LNCaP clone FGC (cell line): ENCODE measurements at places on chromosomes 7 and 10.
A peak's percentile ranks its signal among the peaks of the same experiment; 100 is the strongest.

DNA sequence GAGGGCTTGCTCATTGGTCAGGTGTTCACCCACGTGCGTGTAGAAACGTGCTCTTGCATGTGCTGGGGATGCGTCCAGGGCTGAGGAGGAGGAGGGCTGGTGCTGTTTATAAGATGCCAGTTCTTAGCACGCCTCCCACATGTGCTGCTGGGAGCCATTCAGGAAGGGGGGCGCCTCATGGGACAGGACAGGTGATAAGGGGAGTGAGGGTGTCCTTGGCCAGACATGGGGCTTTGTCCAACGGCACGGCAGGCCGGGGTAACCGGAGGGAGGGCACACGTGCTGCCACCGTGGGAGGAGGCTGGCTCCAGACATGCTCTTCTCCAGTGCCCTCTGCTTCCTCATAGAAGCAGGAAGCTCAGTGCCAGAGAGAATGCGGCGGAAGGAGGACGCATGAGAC is 150.0 kb downstream of the ZMYND11 start:
- no peak for DNase-seq

- peak; percentile 8 for DNase-seq
Observed at GRCh38 chr7:106793015-106793975, 71.8 kb upstream of the PIK3CG start.

DNA sequence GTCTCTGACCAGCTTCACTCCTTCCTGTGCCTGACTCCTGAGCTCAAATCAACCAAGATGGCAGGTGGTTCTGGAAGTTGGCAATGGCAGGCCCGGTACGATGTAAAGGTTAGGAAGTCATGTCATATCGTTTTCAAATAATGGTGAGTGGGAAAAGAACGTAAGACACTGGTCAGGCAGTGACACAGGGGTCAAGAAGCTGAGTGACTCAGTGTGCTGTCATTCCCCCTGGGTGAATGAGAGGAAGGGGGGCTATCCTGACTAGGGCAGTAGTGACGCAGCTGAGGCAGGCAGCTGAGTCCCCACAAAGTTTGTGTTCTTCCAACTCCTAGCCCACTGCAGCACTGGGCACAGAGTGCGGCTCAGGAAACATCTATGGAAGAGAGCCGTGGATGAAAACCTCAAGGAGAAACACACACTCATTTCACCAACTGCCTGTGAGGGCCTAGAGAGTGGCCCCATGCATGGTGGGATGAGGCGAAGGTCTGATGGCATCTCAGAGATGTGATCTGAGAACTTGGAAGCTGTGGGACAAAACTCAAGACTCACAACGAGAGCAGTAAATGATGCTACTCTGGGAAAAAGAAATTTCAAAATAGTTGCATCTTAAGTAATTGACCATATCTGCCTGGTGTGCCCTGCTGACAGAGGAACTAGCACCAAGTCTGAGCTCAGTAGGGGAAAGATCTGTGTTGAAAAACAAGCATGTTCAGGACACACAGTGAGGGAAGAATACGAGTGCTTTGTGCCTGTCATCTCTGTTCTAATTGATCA is 23.2 kb downstream of the CREB3L2 start:
- DNase-seq = no peak

- no peak for DNase-seq
Observed at GRCh38 chr10:107650939-107651338, 486.4 kb upstream of the SORCS1 start.

DNA sequence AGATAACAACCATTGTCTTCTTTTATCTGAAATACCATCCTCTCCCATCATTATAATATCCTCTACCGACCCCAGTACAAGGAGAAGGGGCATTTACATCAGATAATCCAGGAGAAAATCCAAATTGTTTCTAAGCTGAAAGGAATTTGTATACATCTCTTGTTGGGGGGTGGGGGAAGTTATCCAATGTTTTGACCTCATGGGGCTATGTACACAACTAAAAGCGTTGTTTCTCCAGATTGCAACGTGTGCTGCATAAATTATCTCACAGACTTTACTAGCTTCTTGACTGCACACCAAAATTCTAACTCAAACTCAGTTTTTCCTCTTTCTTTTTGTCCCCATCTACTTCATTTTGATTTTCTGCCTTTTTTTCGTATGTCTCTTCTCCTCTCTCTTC is 156.7 kb downstream of the TWIST1 start:
- no peak for DNase-seq

- no peak for DNase-seq
Observed at GRCh38 chr7:107237451-107237850, 68.6 kb downstream of the HBP1 start.

GRCh38 chr10:28754930-28755718 is 77.8 kb downstream of the BAMBI start:
- no peak for DNase-seq

DNA sequence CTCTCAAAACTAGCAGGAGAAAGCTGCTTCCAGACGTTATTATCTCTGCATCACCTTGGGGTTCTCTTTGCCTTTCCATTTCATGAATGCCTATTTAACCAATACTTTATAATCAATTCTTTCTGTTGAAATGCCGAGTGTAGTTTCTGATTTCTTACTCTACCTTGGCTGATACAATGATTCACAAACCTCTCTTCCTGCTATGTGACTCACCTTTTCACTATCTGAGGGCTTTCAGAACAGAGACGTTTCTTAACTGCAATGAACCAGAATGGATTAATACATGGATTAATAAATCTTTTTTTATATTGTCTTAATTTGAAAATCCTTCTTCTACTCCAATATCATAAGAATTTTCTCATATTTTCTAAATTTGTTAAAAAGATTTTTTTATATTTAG is 46.4 kb upstream of the ZNF746 start:
- no peak for DNase-seq

DNA sequence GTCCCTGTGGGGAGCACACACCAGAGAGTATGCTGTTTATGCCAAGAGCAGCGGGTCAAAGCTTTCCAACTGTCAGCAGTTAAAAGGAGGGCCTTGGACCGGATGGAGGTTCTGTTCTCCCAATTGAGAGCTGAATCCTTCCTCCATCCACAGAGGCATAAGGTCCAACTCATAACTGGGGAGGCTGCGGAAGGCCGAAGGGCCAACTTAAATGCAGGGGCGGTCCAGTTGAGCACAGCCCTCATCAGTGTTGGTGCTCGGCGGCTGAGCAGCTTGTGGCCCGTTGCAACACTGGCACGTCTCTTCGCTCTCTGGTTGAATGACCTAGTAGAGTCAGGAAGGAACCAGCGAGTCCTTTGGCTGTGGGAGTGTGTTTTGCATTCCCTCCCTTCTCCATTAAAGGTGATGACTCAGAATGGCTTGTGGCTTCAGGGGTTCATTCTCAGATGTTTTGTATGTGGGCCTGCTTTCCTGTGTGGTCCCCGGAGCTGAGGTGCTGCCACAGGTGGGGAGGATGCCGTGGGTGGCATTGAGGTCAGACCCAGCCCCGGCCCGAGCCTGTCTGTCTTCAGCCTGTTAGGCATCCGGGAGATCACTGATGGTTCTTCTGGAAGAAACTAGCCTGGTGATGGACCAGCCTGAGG is 44.8 kb upstream of the DMBT1 start:
- DNase-seq = no peak

DNA sequence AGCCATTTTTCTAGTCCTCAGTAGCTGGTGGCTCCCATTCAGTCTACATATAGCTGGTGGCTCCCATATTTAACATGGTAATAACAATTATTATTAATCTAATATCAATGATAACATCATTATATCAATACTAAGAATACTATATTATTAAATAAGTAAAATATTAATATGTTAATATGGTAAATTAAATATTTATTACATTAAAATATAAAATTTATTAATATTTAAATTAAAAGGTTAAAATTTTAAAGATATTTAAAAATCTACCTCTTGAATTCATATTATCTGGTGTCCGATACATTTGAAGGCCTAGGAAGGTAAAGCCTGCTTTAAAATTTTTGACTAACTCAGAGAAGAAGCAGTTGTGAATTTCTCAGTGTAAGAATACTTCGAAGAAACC is 69.8 kb downstream of the SPAG6 start:
- no peak for DNase-seq

- DNase-seq = no peak
Observed at GRCh38 chr10:44369854-44370253, 15.0 kb downstream of the CXCL12 start.

DNA sequence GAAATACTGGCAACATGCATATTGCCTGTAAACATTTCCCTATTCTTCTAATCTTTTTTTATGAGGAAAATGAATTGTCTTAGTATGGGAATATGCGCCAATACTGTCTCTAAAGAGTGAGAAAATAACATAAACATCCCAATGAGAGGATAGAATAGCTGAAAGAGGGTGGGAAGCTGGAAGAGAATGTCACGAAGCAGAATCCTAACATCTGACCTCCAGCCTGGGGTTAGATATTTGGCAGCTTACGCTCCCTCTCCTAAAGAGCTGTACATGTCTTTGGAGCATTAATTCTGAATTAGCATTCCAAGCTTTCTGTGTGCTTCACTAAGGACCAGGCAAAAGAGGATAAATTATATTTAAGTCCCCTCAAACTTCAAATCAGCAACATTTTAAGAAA is 31.6 kb upstream of the SLC16A12 start:
- DNase-seq = no peak

DNA sequence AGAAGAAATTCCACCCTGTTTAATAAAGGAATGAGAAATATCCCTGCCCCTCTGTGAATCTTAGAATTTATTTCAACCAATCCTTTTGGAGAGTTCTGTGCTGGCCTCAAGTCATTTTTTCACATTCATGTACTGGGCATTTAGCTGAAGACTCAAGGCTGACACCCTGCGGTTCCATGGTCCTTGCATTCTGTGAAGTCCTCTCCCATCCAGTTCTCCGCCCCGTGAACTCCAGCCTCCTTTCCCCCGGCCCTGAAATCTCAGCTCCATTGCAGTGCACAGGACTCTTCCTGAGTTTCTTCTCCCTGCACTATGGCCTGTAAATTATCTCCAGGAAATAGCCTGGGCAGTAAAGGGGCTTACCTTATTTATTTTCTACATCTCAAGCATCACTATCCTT is 183.0 kb upstream of the KCND2 start:
- no peak for DNase-seq

GRCh38 chr10:110993024-110993693 is 73.8 kb downstream of the SHOC2 start:
- DNase-seq = no peak

DNA sequence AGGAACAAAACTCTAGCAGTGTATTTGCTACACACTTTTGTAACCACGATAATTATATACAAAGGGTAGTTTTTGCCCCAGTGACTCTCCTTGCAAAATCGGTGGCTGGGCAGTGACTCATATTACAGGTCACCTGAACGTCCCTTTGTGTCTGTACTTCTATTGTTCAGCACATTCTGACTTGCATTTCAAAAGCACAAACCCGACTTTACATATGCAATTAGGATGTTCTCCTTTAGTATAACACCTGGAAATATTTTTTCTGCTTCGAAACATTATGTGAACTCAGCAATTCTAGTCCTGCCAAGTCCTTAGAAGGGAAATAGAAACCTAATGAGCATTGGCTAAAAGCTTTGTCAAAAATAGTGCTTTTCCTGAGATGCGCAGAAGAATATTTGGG is 6.0 kb downstream of the PRR15 start:
- DNase-seq = no peak

GRCh38 chr10:24262929-24263590 is 54.1 kb downstream of the KIAA1217 start:
- no peak for DNase-seq

GRCh38 chr10:112524641-112525040 is 77.6 kb downstream of the VTI1A start:
- no peak for DNase-seq

DNA sequence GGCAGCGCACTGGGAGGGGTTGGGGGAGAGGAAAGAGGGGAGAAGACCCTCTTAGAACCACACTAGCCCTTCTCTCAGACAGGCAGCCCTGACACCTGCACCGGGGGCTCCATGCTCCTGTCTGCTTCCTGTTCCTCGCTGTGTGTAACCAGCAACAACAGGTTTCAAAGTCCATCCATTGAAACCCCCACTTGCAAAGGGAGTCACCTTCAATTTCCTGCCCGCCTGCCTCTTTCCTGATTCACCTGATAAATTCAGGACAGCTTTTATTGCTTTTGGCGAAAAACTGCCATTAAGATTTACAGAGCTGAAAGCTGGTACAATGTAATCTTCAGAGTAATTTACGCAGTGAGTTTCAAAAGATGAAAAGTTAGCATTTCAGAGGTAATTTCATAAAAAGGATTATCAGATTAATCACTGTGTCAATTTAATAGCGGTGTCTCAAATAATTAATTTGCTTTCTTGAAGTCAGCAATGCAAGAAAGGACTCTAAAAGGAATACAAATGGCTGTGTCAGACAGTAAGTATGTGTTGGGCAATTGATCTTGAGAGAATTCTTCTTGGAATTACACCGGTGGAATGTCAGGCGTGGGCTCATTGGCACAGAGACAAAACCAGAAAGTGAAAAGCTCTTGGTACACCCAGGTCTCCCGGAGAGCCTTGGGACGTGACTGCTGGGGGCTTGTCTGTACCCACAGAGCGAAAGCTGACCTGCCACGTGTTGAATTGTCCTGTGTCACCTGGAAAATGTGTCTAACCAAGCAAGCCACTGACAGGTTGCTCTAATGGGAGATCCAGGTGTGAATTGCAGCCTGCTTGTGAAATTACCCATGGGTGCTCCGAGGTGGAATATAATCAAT is 60.7 kb downstream of the TMEM209 start:
- DNase-seq = no peak

DNA sequence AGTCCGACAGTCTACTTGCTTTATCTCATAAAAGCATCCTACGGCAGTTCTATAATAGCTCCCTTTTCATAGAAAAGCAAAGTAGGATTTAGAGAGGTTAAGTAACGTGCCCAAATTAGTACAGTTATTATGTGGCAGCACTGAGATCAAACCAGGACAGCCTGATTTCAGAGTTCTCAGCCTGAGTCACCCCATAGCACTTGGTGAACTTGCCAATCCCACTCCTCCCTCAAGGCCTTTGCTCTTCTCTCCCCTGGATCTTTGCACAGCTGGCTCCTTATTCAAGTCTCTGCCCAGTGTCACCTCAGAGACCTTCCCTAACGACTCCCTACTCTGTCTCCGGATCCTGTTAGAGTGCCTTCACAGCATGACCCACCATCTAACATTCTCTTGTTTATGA is 438.0 kb upstream of the NFE2L3 start:
- no peak for DNase-seq

GRCh38 chr7:36420307-36420706 is 30.6 kb downstream of the ANLN start:
- DNase-seq = no peak

- DNase-seq = peak; percentile 44
Observed at GRCh38 chr10:114470956-114471905, 66.9 kb upstream of the AFAP1L2 start.

DNA sequence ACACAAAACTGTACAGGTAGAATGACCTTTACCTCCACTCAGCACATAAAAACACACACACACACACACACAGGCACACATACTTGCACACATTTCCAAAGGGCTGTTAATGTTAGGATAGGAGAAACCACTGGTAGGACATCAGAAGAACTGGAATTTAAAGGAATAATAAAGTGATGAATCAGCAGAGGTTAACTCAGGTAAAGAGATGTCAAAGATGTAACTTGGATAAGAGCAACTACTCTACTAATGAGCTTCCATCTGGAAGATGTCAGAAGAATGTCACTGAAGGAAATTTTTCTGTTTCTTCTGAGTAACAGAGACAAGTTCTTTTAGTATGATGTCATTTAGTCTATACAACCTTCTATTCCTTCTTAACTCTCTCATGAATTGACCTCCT is 26.4 kb upstream of the GPR37 start:
- DNase-seq = no peak

GRCh38 chr10:32171204-32171603 is 115.0 kb upstream of the KIF5B start:
- peak; percentile 99 for DNase-seq
